Mesendoderm (in vitro differentiated cells): ENCODE measurements at places on chromosomes 1 and 21.

- H3K27ac ChIP-seq, result no peak overlapping the region
- H3K4me3 ChIP-seq, result no peak overlapping the region
- no peaks in the 10 kb centered on the region for H3K27me3 ChIP-seq
- no peaks in the 10 kb centered on the region for H3K36me3 ChIP-seq
- DNase-seq, result no peak
- H3K4me1 ChIP-seq, result no peaks in the 10 kb centered on the region
Observed at GRCh38 chr1:194865383-194865782, 1679.0 kb upstream of the B3GALT2 start.

GRCh38 chr1:113662101-113662500 lies 97.2 kb downstream of the PHTF1 start:
- no peaks in the 10 kb centered on the region for H3K4me1 ChIP-seq
- no peak overlapping the region for H3K4me3 ChIP-seq
- H3K27me3 ChIP-seq, result no peaks in the 10 kb centered on the region

- no peak overlapping the region for H3K27ac ChIP-seq
- no peaks in the 10 kb centered on the region for H3K36me3 ChIP-seq
- H3K27me3 ChIP-seq, result no peaks in the 10 kb centered on the region
- no peak for DNase-seq
Observed at GRCh38 chr1:56256153-56257000, 323.0 kb downstream of the PLPP3 start.

DNA sequence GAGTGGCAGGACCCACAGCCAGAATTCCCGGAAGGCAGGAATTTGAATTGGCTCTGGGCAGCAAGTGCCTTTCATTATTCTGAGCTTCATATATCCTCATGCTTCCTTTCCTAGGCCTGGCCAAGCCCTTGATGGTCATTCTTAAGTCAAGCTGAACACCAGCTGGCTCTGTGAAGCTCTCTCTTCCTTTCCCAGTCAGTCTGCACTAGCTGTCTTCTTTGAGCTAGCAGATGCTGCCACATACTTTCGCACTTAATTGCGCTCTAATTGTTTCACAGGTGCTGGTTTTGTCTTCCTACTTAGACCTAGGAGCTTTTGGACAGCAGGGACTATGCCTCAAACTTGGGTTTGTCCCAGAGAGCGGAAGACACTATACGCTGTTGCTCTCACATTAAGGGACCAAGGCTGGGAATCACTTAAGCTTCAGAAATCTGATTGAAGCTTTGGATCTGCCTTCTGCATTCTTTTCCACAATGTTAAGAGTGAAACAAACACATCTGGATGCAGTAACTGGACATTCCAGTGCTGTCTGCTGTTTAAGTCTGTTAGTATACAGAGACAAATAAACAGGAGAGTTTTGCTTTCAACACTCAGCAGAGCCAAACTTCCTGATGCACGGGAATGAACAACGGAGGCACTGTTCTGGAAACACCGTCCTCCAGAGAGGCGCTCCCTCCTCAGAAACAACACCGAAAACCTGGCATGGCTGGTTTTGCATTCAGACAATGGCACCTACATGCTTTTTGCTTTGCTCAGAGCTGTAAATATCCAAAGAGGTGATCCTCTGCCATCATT lies 2.2 kb downstream of the TLR5 start:
- no peak overlapping the region for H3K27ac ChIP-seq
- H3K4me3 ChIP-seq, result no peak overlapping the region
- H3K36me3 ChIP-seq, result no peaks in the 10 kb centered on the region

GRCh38 chr1:109138358-109138757 lies 24.4 kb downstream of the ELAPOR1 start:
- H3K4me3 ChIP-seq, result no peak overlapping the region
- H3K36me3 ChIP-seq, result no peaks in the 10 kb centered on the region
- no peak overlapping the region for H3K27ac ChIP-seq
- H3K4me1 ChIP-seq, result no peaks in the 10 kb centered on the region

DNA sequence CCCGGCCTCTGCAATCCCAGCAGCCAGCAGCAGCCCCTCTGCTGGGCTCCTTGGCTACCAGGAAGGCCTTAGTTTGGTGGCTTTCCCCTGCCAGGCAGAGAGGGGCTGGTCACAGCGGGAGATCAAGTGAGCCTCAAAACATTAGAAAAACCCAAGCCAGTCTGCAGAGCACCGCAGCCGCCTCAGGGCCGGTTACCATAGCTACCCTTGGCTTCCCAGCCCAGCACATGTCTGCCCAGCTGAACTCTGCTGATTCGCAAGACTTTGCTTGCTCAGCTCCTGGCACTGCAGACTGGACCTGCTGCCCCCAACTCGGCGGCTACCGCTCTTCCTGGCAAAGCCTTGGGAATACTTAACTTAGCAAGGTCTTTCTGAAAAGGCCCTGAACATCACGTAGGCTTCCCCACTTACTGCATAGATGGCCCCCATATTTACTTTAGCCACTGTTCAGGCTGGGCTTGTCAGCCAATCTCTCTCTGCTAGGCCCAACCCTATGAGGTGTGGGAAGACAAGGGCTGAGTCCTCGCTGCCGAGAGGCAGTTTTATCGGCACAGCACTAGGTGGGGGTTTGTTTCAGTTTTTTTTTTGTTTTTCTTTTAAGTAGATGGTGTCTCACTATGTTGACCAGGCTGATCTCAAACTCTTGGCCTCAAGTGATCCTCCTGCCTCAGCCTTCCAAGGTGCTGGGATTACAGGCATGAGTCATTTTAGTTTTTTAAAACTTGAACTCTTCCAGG lies 28.6 kb upstream of the PLEKHG5 start:
- H3K27ac ChIP-seq, result no peak overlapping the region
- H3K4me1 ChIP-seq, result no peaks in the 10 kb centered on the region

GRCh38 chr1:7298145-7298544 lies 473.0 kb upstream of the VAMP3 start:
- H3K4me1 ChIP-seq, result peaks cover 2% of the 10 kb centered on the region
- H3K36me3 ChIP-seq, result no peaks in the 10 kb centered on the region
- no peaks in the 10 kb centered on the region for H3K27me3 ChIP-seq

DNA sequence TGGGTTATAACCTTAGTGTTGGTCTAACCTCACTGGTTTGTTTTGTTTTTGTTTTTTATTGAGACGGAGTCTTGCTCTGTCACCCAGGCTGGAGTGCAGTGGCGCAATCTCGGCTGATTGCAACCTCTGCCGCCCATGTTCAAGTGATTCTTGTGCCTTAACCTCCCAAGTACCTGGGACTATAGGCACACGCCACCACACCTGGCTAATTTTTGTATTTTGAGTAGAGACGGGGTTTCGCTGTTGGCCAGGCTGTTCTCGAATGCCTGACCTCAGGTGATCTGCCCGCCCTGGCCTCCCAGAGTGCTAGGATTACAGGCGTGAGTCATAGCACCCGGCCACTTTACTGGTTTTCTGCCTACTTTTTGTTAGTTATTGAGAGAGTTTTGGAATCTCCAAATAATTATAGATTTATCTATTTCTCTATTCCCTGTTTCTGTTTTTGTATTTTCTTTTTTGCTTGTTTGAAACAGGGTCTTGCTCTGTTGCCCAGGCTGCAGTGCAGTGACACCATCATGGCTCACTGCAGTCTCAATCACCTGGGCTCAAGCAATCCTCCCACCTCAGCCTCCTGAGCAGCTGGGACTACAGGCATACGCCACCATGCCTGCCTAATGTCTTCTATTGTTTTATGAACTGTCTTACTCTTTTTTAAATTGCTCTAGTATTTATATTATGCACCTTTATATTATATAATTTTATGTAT lies 21.4 kb downstream of the SMG7 start:
- no peak overlapping the region for H3K4me3 ChIP-seq
- no peaks in the 10 kb centered on the region for H3K4me1 ChIP-seq
- DNase-seq, result no peak
- H3K27ac ChIP-seq, result no peak overlapping the region
- no peaks in the 10 kb centered on the region for H3K36me3 ChIP-seq

DNA sequence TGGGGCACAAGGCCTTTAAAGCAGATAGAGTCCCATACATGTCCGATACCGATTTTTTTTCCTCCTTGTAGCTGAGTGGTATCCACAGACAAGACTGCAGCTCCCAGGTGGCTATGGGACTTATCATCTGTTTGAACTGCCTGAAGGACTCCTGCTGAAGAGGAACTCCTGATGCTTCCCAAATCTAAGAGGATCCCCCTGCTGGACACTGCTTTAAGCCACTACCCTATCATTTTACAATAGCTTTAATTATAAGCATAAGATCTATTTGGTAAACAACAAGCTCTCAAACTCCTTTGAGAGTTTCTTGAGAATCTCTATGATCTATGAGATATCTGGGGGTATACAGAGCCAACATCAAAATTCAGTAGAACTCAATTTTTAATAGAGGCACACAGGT lies 11.7 kb downstream of the NDC1 start:
- no peak overlapping the region for H3K27ac ChIP-seq
- peak; percentile 53 for DNase-seq
- no peak overlapping the region for H3K4me3 ChIP-seq
- H3K27me3 ChIP-seq, result no peaks in the 10 kb centered on the region
- H3K36me3 ChIP-seq, result peaks cover 6% of the 10 kb centered on the region

DNA sequence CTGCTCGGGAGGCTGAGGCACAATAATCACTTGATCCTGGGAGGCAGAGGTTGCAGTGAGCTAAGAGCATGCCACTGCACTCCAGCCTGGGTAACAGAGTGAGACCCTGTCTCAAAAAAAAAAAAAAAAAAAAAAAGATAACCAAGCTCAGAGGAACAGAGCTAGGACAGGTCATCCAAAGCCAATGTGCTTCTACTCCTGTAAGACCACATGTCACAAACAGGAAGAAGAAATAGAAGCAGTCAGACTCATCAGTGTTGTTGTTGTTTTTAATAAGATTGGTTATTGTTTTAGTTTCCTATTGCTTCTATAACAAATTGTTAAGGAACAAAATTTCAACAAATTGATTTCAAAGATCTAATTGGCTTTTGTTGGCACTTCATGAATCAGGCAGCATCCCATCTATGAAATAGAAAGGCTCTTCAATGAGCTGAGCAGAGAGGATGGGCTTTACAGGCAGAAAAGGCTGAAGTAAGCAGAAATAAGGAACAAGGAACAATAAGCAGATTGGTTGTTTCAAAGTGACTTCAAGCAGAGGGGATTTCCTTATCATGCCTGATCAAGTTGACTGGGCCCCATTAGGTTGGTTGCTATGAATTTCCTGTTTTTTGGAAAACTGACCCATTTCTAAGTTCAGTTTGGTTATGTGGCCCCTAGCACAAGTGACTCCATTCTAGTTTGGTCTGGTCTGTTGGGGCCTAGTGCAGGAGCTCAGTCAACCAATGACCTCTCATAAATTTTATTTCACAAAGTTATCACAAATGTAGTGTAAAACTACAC lies 6.0 kb upstream of the AKNAD1 start:
- H3K4me1 ChIP-seq, result no peaks in the 10 kb centered on the region
- H3K27ac ChIP-seq, result no peak overlapping the region
- H3K27me3 ChIP-seq, result no peaks in the 10 kb centered on the region

GRCh38 chr1:11967028-11967547 lies 13.2 kb upstream of the MFN2 start:
- no peak overlapping the region for H3K4me3 ChIP-seq
- H3K27ac ChIP-seq, result no peak overlapping the region
- H3K36me3 ChIP-seq, result peaks cover 16% of the 10 kb centered on the region
- peak; percentile 96 for DNase-seq
- no peaks in the 10 kb centered on the region for H3K27me3 ChIP-seq

- DNase-seq, result no peak
- H3K4me1 ChIP-seq, result no peaks in the 10 kb centered on the region
- H3K27ac ChIP-seq, result no peak overlapping the region
- H3K4me3 ChIP-seq, result no peak overlapping the region
Observed at GRCh38 chr1:41296506-41296905, 54.4 kb upstream of the SCMH1 start.

DNA sequence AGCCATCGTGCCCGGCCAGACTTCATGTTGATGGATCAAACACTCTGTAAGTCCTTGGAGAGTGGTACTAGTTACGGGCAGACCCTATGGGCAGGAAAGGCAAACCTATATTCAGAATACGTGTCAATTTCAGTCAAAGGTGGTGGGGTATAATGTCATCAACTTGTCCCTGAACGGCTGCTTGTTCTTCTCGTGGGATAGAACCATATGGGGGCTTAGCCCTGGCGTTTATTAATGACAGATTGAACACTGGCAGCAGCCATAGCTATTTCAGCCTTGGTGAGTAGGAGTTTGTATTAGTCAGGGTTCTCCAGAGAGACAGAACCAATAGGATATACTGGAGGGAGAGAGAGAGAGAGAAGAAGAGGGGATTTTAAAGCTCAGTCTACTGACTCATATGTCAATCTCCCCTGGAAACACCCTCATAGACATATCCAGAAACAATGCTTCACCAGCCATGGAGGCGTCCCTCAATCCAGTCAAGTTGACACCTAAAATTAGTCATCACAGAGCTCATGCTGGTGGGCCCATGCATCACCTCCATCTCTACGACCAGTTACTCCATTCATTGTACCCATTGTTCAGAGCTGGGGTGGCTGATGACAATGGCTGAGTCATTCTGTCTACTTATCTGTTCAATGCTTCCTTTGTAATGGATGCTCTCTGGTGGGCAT lies 16.1 kb upstream of the AQP10 start:
- no peak overlapping the region for H3K4me3 ChIP-seq
- DNase-seq, result no peak
- H3K4me1 ChIP-seq, result no peaks in the 10 kb centered on the region
- no peaks in the 10 kb centered on the region for H3K27me3 ChIP-seq

- no peaks in the 10 kb centered on the region for H3K36me3 ChIP-seq
- no peak overlapping the region for H3K4me3 ChIP-seq
- DNase-seq, result peak; percentile 54
- H3K27me3 ChIP-seq, result no peaks in the 10 kb centered on the region
Observed at GRCh38 chr1:234089396-234089795, 184.9 kb downstream of the SLC35F3 start.
